ENCODE measurements at places on chromosomes 4 and X.

DNA sequence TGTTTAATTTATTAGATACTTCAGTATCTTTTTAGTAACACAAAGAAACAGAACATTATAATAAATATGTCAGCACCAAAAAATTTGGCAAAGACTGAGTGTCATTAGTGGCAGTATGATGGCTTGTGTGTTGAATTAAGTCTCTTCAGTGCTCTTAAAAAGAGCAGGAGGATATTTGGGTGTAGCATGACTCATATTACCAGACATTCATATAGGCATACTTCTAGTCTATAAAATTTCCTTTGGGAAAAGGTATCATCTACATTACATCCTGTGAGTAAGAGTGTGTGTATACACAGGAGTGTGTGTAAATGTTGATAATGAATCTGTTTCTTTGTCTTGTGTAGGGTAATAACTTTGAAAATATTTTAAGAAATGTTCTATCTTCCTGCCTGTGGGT, 135.7 kb downstream of the CNKSR2 start:
- no peak for DNase-seq

GRCh38 chr4:107689912-107690587, 30.0 kb downstream of the PAPSS1 start:
- DNase-seq, result no peak

- no peak for DNase-seq
Measured at GRCh38 chrX:38806875-38807621, 5.8 kb downstream of the MID1IP1 start.

GRCh38 chrX:30751497-30751896, 98.3 kb downstream of the GK start:
- no peak for DNase-seq

DNA sequence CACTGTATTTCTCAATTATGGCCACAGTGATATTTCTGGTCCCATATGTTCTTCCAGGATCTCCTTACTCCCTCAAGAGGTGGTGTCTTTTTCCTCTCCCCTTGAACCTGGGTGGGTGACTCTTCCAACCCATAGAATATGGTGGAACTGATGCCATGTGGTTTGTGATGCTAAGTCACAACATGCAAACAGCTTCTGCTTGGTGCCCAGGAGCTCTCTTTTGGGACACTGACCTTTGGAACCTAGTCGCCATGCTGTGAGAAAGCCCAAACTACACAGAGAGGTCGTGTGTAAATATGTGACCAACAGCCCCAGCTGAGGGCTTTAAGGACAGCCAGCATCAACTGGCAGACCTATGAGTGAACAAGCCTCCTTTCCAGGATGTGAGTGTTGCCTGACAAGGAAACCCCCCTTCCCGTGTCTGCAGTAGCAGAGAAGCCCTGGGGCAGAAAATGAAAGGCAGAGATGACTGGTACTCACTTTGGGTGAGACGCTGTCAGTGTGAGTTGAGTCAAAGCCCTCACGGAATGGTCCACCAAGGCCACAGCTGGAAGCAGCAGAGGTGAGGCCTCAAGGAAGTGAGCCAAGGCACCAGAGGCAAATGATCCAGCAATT, 223.4 kb downstream of the BCOR start:
- DNase-seq, result no peak

- DNase-seq, result no peak
Measured at GRCh38 chr4:42655921-42656678, 805 bp downstream of the ATP8A1 start.

GRCh38 chr4:44493924-44494323, 45.3 kb upstream of the KCTD8 start:
- DNase-seq, result no peak
